T-helper 1 cell (primary cell): ENCODE measurements at places on chromosomes 5 and 9.

DNA sequence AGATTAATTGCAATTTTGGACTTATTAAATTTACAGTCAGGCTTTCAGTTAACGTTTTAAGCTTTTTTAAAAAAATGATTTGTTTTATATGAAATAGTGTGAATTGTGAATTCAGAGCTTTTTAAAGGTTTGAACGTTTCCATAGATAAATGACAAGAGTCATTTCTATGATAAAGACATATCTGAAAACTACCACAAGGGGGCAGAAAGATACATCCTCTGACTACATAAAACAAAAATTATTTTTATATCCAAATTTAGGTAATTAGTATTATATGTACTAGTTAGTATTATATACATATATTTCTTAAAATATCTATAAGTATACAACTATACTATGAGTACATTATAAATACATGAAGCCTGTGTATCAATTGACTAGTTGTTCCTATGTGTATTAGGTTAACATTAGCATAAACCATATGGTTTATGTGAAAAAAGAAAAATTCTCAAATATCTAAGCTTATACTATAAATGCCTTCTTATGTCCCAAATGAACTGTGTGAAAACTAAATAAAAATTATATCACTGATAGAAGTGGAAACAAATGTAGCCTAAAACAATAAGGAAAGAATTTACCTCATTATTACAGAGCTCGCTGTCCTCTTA, 155.2 kb downstream of the MEF2C start:
- DNase-seq = no peak

DNA sequence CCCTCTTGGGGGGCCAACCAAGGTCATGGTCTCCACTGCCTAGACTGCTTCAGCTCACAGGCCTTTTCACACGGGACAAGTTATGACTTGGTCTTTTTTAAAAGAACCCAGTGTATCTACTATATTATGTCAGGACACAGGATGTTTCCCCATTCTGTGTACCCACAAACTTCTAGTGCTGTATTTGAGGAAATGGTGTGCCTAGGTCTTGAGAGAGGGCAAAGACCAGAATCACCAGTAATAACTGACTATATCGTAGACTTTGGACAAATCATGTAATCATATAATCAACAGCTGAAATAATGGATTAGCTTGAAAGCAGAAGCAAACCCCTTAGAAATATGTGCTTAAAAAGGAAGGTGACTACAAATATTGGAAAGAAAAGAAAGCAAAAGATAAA, 133.3 kb downstream of the ARL15 start:
- no peak for DNase-seq

DNA sequence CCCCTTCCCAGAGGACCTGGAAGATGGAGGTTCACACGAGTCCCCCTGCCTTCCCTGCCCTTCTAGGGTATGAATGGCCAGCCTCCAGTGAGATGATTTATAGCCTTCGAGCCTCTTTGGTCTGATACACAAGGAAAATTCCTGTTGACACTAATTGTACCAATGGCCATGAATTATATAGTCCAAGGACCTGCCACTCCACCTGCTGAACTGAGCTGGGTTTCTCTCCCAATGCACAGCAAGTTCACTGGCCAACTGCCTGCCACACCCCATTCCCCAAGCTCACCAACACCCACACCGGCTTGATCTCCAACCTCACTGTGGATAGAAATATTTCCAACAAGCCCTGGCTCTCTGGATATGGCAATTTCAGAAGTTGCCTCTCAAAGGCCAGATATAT, 9.3 kb upstream of the ADRA1B start:
- DNase-seq = no peak

- no peak for DNase-seq
Observed at GRCh38 chr5:171447226-171447625, 27.8 kb downstream of the FGF18 start.

DNA sequence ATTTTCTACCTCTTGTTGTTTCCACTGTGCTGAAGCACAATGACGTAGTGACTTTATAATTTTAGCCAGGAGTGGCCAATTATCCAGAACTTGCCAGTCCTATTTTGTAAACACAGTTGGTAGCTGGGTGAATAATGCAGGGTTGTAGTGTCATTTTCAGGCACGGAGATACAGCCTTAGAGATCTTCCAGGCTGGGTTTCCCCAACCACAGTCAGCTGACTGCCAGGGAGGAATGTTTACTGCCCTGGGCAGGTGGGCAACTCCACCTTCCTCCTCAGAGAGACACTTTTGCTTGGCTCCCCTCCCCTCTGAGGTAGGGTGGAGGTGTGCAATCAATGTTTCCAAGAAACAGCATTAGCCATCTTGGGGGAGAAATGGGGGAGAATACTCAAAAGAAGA, 228.1 kb upstream of the NR4A3 start:
- DNase-seq = no peak

DNA sequence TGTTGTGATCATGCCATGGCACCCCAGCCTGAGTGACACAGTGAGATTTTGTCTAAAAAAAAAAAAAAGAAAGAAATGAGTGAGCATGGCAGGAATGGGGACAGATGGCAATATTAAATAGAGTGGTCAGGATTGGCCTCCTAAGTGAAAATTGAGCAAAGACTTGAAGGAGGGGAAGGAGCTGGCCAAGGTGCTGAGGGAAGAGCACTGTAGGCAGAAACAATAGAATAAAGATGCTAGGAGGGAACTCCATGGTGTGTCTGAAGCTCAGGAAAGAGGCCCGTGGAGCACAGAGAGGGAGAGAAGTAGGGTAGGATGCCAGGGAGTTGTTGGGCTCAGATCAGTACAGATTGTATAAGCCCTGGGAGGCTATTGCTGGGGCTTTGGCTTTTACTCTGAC, 64.4 kb upstream of the PCAT7 start:
- no peak for DNase-seq

- DNase-seq = no peak
Observed at GRCh38 chr9:116390303-116391228, 237.0 kb downstream of the PAPPA start.

- DNase-seq = no peak
Observed at GRCh38 chr5:54537725-54538124, 20.2 kb downstream of the SNX18 start.
